Fibroblast of skin of left quadriceps (primary cell): ENCODE measurements at places on chromosomes 16 and 17.

DNA sequence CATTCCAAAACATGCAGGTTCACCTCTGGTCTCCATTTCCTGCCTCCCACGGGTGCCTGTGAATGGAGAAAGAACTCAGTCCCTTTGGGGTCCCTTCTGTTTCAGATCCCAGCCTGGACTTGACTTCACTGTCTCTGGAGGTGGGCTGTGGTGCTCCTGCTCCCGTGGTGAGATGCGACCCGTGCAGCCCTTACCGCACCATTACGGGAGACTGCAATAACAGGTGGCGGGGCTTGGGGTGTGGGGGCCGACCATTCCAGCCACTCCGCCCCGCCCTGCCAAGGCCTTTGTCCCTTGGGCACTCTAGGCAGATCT is 10.5 kb downstream of the LPO start:
- no peak for DNase-seq

- no peak for DNase-seq
These were observed 3.5 kb downstream of the FMNL1 start for GRCh38 chr17:45225051-45225700.

DNA sequence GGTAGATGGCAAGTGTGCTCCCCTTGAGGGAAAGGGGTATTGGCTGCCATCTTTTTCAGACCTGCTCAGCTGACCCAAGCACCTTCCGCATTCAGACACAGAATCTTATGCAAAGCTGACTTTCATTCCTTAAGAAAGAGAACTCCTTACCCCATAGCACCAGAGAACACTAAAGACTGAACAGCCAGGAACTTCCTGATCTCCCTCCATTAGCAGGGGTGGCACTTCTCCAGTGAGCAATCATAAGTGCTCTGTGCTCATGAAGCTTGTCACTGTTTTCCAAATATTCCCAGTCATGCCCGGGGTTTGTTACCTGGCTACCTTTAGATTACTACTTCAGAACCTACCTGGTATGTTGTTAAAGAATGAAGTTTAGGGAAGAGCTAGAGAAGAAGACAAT is 11.9 kb downstream of the HSD17B2 start:
- DNase-seq, result no peak

DNA sequence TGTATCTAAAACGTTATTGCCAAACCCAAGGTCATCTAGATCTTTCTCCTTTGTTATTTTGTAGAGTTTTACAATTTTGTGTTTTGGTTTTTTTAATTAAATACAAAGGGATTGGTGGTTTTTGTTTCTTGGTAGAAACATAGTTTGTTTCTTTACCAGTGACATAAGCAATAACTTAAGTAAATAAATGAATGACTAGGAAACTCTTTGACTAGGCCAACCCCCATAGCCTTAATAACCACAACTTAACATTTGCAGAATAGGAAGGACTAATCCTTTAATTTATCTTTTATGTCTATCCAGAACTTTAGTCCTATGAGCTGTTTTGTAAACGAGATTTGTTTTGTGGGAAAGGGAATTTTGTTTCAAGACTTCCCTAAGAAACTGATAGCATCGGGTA is 162.5 kb downstream of the PRKCA start:
- no peak for DNase-seq

- DNase-seq, result no peak
These were observed 19.6 kb downstream of the CPPED1 start for GRCh38 chr16:12784076-12784475.
